Thymus (tissue), 14 donors: ENCODE measurements at places on chromosomes 16 and 17.

- no peak for DNase-seq
Measured at GRCh38 chr17:8372422-8372821, 4.1 kb downstream of the KRABD2 start.

DNA sequence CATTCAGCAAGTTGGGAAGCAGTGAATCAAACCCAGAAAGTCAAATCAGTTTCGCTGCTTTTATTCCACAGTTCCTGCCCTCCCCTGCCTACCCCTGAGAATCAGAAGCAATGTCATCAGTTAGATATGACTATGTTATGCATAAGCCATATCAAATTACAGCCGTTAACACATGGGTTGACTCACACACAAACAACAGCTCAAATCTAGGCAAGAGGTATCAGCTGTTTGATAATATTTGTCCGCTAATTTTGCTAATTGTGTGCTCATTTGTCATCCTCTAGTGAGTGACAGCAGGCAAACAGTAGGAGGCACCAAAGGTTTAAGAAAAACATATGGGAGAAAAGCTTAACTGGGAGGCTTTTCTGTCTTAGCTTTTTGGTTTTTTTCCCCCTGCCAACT, 327.4 kb upstream of the CCL2 start:
- DNase-seq: no peak

- DNase-seq: no peak
Measured at GRCh38 chr16:83253521-83253920, 554.3 kb upstream of the HSBP1 start.

GRCh38 chr17:78219396-78220150, 5.5 kb downstream of the BIRC5 start:
- DNase-seq: no peak
